ENCODE measurements at places on chromosomes 7 and 10. TPM values are rescaled to one million over a fixed set of nuclear protein-coding genes. Genes with fewer than 3 reads are reported as not detected.

DNA sequence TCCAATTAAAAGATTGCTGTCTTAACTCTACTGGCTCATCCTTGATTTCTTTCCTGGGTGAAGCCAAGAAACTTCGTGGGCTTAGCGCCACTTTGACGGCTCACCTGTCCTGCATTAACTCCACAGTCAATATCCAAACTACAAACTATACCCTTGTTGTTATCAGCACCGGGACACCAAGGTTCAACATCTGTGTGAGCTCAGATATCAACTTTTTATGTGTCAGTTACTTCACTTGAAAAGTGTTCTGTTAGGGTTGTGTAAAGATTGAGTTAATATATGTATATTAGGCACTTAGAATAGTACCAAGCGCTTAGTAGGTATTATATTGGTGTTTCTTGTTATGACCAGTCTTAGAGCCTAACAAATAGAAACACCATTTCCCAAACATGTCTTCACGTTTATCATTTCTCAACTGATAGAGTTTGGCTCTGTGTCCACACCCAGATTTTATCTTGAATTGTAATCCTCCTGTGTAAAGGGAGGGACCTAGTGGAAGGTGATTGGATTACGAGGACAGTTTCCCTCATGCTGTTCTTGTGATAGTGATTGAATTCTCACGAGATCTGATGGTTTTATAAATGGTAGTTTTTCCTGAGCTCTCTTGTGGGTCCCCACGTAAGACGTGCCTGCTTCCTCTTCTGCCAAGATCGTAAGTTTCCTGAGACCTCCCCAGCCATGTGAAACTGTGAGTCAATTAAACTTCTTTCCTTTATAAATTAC is 19.0 kb upstream of the ST8SIA6 start:
- DNase-seq: no peak

- peak; percentile 29 for DNase-seq
These were observed 23.4 kb downstream of the ATOH7 start for GRCh38 chr10:68208424-68209042.

DNA sequence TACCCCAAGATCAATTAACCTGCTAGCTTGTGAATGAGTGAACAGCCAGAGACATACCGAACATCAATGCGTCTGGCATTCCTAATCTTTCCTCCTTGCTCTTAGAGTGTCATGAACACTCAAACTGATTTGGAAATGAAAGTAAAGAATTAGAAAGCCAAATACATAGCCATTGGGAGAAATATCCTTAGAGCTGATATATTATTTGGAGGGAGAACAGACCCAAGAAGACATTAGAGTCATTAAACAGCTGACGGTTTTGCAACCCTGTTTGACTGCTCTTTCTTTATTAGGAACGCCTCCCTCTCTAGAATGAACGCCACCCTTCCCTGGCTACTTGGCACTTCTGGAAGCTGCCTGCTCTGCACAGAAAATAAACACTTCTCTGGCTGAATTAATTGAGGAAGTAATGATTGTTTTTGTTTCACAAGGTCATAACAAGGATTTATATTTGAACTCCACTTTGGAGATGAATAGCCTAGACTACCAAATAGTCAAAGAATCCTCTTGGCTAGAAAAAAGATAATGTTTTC is 42.8 kb downstream of the CTTNBP2 start:
- DNase-seq: no peak

DNA sequence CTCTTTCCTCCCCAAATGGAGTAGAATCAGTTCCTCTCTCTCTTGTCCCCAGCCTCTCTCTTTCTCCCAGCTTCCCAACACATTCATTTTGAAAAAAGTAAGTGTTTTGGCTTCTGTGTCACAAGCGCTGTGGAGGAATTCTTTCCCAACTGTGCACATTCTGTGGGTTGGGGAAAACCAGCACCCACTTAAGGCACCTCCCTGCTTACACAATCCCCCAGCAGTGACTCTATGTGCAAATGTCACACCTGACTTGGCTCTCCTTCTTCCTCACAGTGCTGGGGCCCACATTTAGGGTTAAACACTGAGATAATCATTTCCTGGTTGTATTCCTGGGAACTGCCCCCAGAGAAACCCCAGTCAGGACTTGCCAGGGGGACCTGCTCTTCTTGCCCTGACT is 358.1 kb upstream of the ZNF32 start:
- no peak for DNase-seq

GRCh38 chr7:47100148-47100816 is 481.6 kb downstream of the TNS3 start:
- no peak for DNase-seq

DNA sequence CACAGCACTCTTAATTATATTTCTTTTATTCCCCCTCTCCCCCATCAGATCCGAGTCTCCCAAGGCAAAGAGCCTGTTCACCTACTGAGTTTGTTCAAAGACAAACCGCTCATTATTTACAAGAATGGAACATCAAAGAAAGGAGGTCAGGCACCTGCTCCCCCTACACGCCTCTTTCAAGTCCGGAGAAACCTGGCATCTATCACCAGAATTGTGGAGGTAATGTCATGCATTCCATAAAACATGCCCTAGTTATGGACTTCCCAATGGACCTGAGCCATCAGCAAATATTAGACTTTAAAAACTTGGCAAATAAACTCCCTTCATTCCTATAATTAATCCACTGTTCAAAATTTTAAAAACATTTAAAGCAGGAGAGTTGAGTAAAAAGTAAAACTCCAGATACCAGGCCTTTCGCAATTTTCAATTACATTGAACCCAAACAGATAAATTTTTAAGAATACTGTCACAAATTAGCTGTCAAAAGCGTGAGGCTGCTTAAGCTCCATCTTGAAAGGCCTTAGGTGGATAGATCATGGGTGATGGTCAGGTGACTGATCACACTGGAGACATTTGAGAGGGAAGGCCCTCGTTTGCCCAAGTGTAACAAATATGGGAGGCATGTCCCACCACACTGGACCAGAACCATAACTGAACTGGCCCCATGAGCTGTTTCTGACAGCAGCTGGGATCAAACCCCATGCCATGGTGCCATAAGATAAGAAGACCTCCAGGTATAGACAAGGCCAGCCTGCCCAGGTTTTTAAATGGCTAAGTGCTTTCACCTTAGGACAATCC is 46.9 kb upstream of the ARL4A start:
- DNase-seq: no peak

DNA sequence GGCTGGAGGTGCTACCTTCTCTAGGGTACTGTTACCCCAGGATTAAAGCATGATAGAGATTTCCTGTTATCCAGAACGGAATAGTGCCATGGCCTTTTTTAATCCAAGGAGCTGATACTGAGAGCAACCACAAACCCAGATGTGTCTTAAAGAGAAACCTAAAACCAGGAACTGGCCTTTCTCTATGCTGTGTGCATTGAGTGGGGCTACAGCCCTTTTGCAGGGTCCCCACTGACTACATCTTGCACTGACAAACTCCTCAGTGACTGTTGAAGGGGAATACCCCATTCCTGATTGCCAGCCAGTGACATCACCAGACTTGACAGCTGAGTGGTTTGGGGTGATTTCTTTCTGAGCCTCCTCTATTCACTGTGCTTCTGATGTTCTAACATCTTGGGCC is 81.9 kb upstream of the CAPZA2 start:
- no peak for DNase-seq

- DNase-seq: no peak
These were observed 21.8 kb downstream of the NUDT13 start for GRCh38 chr10:73131913-73132686.

GRCh38 chr10:5265139-5265538 is 68.5 kb downstream of the AKR1C4 start:
- DNase-seq: no peak

LRIT1 gene
- polyA plus RNA-seq: not detected

SLC35G1 gene
- 8.5 TPM for polyA plus RNA-seq

CDNF gene
- polyA plus RNA-seq: 2.7 TPM

SPDYE6 gene
- polyA plus RNA-seq: 2.2 TPM

MSMB gene
- polyA plus RNA-seq: not detected

VGF gene
- polyA plus RNA-seq: 0.21 TPM
